Activated T-cell treated with anti-CD3 and anti-CD28 coated beads for 4 hours (primary cell): ENCODE measurements at places on chromosomes 6 and 20.

DNA sequence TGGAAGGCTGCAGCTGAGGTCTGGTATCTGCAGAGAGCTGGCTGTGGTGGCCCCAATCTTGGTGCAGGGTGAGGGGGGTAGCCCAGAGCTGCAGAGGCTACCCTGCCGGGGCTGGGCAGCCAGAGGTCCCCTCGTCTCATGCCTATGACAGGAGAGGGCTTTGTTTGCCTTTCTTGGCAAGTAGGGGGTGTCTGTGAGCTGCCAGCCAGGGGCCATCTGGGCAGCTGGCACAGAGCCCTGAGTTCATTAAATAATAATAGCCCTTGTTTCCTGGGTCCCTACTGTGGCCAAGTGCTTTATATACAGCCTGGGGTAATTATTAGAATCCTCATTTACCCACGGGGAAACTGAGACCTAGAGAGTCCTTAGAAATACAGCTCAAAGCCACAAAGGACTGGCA, 66.6 kb downstream of the EZR start:
- DNase-seq, result no peak

- no peak for DNase-seq
Observed at GRCh38 chr6:45500924-45501816, 123.4 kb upstream of the SUPT3H start.

- no peak for DNase-seq
Observed at GRCh38 chr6:90431576-90431975, 134.9 kb upstream of the BACH2 start.

DNA sequence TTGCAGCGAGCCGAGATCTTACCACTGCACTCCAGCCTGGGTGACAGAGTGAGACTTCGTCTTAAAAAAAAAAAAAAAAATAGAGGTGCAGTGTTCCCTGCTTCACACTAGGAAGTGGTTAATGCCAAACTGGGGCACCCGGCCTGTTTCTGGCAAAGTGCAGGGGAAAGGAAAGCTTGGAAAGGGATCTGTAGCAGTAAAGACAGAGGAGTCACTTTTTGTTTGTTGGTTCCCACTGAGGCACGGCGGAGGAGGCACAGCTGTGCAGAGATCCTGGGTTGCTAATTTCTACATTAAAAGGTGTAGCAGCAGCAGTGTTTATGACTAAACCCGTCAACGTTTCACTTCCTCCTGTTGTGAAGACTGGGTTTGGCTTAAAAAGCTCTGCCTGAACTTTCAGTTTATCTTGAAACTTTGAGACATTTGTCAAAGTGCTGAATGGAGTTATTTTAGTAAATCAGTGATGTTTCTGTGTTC, 125.6 kb downstream of the CARMIL1 start:
- DNase-seq, result peak; percentile 15

DNA sequence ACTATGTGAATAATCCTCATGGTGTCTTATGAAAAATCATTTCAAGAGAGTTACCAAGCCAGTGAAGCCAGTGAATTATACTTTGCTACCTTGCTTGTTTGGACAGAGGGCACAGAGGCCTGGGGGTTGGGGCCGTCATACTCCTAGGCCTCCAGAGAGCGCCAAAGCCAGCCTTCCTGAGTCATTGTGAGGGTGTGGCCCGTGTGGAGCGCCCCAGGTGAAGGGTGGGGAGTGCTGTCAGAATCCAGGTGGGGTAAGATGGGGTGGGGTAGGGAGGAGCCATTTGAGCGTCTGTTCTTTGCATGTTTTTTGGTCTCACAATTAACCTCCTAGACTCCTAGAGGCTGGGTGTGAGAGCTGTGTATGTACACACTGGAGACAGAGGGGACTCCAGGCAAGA, 71.1 kb downstream of the PERP start:
- no peak for DNase-seq

DNA sequence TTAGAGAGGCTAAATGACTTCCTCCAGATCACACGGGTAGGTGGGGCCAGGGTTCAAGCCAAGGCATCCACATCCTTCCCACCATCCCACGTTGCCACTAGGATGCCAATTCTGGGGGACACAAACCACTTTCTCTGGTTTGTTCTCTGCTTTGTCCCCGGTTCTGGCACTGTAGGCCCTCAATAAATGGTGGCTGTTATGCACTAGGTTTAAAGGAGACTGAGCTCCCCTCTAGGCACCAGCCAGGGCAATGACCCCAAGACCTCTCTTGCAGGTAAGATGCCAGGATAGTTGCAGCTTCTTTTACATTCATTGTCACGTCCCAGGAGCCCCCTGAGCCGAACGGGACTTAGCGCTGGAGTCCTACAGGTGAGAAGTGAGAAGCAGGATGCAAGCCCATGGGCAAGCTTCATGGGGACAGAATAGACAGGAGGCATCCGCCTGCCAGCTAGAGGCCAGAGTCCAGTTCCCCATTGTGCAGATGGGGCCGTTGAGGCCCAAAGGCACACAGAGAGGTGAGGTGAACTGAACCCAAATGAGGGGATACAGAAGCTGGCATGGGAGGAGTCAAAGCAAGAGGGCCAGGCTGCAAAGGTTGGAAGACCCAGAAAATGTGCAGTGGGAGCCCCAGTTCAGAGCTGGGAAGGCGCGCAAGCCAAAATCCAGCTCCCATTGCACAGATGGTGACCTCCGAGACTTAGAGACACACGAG, 677 bp downstream of the PXMP4 start:
- DNase-seq, result no peak

- DNase-seq, result no peak
Observed at GRCh38 chr6:134819236-134819635, 130.7 kb downstream of the ALDH8A1 start.

GRCh38 chr6:84547341-84547801, 217.0 kb downstream of the TBX18 start:
- no peak for DNase-seq

- no peak for DNase-seq
Observed at GRCh38 chr6:106807947-106808611, 166.4 kb downstream of the CD24 start.

GRCh38 chr6:112939563-112939962, 592.4 kb downstream of the RFPL4B start:
- no peak for DNase-seq

DNA sequence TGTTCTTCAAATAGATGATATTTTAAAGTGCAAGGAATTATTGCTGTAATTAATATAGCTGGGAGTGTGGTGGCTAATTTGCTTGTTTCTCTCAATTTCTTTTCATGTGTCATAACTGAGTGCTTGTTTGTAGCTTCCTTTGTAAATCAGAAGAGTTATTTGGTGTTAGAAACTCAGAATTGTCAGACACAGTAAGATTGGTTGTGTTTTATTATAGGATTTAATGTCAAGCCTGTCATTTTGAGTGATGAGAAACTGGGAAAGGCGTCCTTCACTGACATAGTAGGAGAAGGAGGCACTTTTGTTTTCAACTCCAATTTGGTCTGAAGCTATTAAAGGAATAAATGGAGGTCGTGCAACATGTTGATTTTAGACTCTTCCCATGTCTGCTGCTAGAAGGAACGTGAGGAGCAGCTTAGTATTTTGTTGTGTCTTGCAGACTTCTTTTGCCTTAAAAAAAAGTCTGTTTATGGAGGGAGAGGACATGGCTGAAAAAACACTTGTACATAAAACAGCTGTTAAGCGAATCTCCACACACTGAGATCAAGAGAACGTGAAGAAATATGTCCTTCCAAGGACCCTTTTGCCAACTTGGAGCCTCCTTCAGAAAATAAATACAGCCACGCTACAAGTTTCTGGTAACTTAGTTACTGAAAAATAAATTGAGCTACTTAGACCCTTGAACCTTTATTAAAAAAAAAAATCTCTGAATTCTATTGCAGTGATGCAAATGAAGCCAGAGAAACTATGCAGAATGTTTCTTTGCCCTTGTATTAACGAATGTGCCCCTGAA, 59.5 kb downstream of the BMP6 start:
- DNase-seq, result no peak

DNA sequence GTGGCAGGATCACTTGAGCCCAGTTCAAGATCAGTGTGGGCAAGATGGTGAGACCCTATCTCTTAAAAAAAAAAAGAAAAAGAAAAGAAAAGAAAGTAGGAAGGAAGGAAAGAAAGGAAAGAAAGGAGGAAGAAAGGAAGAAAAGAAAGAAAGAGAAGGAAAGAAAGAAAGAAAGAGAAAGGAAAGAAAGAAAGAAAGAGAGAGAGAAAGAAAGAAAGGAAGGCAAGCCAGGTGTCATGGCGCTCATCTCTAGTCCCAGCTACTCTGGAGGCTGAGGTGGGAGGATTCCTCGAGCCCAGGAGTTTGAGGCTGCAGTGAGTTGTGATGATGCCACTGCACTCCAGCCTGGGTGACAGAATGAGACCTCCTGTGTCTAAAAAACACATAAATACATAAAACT, 11.5 kb upstream of the SRC start:
- DNase-seq, result no peak

DNA sequence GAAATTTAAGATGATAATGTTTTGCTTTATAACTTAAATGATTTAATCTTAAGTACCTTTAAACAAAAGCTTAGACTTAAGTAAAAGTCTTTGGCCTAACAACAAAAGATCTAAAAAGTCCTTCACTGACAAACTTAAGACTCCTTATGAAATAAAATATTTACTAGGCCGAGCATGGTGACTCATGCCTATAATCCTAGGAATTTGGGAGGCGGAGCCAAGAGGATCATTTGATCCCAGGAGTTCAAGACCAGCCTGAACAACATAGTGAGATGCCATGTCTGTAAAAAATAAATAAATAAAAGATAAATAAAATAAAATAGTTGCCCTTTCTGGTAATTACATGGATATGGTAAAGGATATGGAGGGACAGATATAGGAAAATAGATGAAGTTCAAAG, 12.4 kb downstream of the KATNA1 start:
- DNase-seq, result no peak

GRCh38 chr20:17610566-17611289, 40.9 kb downstream of the DSTN start:
- DNase-seq, result peak; percentile 42

GRCh38 chr20:62227977-62228958, 8.2 kb upstream of the HRH3 start:
- DNase-seq, result no peak

GRCh38 chr20:33531047-33531877, 41.4 kb downstream of the CBFA2T2 start:
- no peak for DNase-seq

GRCh38 chr6:96212066-96212465, 196.3 kb downstream of the FUT9 start:
- DNase-seq, result no peak

DNA sequence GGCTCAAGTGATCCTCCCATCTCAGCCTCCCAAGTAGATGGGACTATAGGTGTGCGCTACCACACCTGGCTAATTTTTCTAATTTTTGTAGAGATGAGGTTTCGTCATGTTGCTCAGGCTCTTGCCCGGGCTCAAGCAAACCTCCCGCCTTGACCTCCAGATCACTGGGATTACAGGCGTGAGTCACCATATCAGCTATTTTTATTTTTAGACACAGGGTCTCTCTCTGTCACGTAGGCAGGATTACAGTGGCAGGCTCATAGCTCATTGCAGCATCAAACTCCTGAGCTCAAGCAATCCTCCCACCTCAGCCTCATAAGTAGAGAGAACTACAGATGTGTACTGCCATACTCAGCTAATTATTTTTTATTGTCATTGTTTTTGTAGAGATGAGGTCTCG, 41.7 kb downstream of the SLC23A2 start:
- no peak for DNase-seq

DNA sequence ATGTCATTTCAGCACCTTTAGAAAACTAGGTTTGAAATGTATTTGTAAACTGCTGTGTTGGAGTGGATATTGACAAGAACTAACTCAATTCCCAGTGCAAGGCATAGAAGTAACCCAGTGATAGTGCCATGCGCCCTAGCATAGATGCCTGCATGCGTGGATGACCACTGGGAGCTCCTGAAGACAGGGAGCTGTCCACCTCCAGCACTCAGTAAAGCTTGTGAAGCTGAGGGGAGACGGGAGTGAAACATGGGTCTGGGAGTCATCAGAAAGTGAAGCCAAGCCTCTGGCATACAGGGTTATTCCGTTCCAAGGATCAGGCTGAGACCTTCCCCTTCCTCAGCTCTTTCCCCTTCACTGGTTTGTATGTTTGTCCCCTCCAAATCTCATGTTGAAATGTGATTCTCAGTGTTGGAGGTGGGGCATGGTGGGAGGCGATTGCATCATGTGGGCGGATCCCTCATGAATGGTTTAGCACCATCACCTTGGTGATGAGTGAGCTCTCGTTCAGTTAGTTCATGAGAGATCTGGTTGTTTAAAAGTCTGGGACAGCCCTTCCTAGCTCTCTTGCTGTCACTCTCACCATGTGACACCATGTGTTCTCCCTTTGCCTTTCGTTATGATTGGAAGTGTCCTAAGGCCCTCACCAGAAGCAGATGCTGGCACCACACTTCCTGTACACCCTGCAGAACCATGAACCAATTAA, 146.5 kb upstream of the FERMT1 start:
- no peak for DNase-seq

DNA sequence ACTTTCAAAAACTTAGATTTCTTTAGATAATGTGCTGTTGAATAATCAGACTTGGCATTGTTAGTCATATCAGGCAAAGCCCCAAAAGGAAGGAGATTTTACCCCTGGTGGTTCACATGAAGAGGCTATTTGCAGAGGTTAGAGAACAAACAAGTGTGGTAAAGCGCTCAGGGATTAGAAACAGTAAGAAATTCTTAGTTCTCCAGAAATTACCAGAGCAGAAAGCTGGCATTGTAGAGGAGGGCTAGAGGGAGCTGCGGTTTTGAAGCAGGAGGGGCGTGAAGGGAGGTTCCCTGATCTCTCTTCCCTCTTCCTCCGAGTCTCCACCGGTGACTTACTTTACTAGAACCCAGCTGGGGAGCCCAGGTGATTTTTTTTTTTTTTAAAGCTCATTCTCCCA, 10.2 kb downstream of the MYO6 start:
- DNase-seq, result no peak

DNA sequence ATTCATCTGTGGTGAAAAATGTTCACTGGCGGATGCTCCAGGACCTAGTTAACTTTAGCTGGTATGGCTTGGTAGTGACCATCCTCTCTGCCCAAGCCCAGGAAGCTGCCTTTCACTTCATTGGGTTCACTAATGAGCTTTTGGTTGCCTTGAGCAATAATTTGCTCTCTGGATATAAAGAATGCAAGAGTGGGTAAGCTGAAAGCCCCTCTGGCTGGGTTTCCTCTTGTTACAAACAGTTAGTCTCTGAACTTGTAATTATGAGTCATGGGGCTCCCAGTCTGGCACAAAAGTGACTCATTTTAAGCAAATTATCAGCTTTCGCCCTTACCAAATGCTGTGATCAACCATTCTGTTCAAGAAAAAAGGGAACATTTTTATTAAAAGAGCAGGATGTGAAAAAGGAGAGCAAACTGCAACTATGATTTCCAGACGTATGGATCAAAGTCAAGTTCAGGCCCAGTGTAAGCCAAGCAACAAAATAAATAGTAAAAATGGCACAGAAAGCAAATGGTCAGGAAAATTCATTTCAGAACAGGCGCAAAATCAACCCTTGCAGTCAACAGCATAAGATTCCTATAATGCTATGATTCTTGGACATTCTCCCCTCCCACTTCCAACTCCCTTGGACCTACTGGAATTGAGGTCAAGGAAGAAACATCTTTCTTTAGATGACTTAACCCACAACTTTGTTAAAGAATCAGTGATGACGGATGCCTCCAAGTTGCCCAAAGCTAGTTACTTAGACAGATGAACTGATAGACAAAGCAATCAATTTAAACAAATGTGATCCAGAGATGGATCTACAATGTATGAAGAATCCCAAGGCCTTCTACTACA, 130.0 kb upstream of the KCNK16 start:
- no peak for DNase-seq
